SW 1271 (cell line): ENCODE measurements at places on chromosomes 16 and 17.

GRCh38 chr17:12409082-12409481 lies 256.6 kb upstream of the MYOCD start:
- DNase-seq: no peak

DNA sequence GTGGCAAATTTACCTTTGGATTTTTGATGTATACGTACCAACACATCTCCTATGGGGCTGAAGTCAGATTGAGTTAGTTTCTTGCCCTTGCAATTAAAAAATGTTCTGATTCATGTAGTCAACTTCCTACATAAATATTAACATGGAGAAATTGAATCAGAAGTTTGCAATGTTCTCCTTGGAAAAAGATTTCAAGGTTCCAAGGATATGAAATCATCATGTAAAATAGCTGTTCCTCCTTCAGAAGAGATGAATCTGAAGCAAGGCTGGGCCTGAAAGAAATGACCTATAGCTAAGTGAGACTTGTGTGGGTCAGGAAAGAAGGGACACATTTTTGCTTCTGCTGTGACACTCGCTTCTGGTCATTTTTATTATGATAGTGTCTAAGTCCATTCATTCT lies 131.7 kb downstream of the RGS9 start:
- no peak for DNase-seq

- no peak for DNase-seq
Measured at GRCh38 chr17:42181851-42182207, 887 bp upstream of the KCNH4 start.

GRCh38 chr17:41935641-41936040 lies 5.2 kb downstream of the ODAD4 start:
- no peak for DNase-seq

DNA sequence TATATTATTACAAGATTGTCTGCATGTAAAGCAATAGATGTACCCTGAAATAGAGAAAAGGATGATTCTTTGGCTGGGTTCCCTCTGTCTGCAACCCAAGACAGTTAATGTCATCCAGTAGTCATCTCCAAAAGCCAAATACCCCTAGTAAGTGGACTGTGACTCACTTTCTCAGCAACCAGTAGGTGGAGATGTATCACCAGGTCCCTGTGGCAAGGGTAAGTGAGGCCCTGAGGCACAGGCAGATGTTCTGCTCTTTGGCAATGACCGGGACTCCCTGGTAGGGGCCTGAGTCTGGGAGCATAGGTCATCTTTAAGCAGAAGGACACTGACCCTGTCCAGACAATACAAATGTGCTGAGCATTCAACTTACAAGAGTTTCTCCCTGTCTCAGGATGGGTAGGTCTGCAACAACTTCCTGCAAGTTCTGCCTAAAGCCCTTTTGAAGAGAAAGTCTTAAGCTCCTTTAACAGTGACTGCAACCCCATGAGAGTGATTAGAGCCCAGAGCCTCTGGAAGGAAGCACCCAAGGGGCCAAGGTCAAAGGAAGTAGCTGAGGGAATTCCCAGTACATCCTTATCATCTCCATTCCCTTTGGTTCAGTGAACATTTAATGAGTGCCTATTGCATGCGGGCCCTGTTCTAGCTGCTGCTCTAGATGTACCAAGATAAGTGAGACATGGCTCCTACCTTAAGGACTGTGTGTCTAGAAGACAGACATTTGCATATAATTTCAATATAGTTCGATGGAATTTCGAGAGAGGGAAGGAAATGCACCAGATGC lies 31.9 kb downstream of the PMP22 start:
- DNase-seq: no peak

DNA sequence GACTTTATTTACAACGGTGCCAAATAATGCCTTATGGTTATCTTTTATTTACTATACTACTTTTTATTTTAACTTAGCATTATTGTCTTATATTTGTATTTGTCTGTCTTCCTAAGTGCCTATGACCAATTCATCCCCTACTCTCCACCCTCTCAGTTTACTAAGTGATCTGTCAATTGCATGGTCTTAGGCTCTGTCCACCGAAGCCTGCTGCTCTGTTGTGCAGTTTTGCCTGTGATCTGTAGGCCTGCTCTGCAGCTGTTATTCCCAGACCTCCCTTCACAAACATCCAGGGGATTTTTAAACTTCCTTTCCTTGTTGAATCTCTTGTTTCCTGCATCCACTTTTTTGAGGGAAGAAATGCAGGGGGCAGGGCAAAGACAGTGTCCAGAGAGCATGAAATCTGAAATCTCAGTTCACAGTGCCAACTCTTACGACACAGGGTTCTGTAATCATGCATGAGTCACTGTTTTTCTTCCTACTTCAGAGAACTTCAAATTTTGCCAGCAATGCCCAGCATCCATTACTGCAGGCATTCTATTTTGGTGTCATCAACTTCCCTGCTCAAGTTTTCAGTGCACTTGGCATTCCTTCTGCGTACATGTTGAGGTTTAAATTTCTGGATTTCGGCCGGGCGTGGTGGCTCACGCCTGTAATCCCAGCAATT lies 11.4 kb downstream of the SLFN5 start:
- DNase-seq: peak; percentile 82

- DNase-seq: no peak
Measured at GRCh38 chr16:76796416-76796815, 394.6 kb upstream of the MON1B start.

- DNase-seq: no peak
Measured at GRCh38 chr16:19522397-19522732, 467 bp upstream of the GDE1 start.

- DNase-seq: no peak
Measured at GRCh38 chr16:57688987-57689761, 5.4 kb upstream of the DRC7 start.

DNA sequence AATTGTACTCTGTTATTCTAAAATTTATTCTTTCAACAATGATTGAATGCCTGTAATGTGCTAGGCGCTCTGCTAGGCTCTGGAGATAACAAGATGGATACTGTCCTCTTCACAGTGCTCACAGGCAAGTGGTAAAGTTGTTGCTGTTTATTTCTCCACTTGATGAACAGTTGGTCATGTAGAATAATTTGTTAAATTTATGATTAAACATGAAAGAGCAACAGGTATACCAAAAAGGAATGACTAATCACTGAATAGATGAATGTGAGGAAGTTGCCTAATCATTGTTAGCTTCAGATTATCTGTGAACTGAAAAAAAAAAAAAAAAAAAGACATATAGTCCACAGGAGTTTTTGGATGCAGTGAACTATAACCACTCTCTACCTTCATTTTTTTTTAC lies 62.3 kb downstream of the NFATC3 start:
- DNase-seq: no peak

DNA sequence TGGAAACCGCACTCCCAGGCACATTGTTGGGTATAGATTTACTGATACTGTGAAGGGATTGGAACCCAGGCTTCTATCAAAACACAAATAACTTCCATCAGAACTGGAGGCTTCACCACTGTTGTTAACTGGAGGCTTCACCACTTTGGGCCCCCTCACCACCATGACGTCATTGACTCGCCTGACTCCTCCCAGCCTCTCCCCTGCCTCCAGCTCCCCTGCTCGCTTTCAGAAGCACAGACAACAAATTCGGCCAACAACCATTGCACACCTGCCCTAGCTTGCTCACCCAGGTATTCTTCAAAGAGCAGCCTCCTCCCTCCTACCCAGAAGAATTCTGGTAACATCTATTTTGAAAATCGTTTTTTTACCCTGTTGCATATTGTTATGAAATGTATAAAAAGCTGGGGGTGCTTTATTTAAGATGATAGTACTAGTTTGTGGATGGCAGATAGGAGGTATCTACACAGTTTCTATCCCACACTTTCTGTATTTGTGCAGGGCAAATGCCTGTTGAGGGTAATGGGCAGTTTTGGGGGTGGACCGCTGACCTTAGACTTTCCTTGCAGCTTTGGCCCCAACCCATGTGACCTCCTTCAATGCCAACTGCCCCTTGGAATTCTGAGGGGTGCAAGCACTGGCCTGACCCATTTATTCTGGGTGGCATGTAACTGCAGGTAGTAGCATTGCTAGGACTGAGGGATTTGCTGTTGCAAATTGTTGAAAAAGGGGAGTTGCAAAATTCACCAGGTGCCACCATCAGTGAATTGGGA lies 54.1 kb downstream of the HLF start:
- DNase-seq: no peak

- no peak for DNase-seq
Measured at GRCh38 chr16:31157136-31157535, 7.3 kb upstream of the PRSS36 start.
